ENCODE measurements at places on chromosomes 16 and 17.
A peak's percentile ranks its signal among the peaks of the same experiment; 100 is the strongest.

- DNase-seq: peak; percentile 31
These were observed 21.0 kb upstream of the AGRP start for GRCh38 chr16:67504031-67505021.

GRCh38 chr17:51165680-51166197 lies 472 bp upstream of the NME2 start:
- DNase-seq: peak; percentile 38

DNA sequence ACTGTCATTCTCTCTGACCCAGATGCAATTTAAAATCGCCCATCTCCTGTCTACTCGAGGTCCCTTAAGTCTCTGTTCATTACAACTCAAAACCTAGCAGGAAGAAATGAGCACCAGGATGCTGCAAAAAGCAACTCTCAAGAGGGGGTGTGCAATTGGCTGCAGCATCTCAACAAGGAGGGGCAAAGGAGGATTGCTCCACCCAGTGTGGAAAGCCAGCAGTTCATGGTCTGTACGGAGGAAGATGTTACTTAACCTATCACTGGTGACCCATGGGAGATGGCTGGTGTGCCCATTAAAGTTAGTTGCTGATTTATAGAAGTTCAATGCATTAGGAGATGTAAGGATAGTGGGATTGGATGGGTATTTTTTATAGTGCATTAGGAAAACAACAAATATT lies 147.4 kb downstream of the CDK5R1 start:
- DNase-seq: no peak

- DNase-seq: no peak
These were observed 10.2 kb downstream of the TBKBP1 start for GRCh38 chr17:47704116-47704515.

DNA sequence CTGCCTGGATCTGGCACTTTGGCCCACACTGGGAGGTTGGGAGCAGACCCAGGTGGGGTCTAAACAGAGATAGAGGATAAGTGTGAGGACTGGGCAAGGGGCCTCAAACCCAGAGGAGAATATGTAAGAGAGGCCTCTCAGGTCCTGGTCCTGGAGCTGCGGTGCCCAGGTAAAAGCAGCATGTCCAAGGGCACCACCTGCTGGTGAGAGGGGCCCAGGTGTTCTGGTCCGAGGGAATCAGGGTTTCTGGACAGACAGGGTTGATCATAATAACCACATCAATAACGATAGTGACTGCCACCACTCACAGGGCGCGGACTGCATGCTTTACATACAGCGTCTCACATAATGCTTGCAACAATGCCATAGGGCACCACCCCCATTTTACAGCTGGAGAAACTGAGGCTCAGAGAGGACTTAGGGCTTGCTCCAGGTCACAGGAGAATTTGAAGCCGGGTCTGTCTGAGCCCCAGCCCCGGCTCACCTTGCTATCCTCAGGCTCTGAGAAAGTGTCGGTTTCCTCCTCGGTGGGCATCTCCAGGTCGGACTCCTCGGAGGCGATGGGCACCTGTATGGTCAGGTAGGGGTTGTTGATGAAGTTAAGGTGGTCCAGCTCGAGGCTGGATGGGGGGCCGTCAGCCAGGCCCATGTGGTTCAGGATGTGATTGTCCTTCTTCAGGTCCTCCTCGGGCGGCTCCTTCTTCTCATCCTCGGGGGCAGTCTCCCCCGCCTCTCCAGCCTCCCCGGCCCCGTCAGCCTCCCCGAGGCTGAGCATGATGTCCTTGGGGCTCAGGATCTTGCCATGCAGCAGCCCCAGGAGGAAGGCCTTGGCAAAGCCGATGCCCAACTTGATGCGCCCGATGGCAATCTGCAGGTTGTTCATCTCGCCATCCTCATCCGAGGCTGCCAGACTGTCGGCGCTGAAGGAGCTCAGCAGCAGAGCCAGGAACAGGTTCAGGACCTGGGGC lies 19.1 kb upstream of the CD79B start:
- no peak for DNase-seq

- DNase-seq: no peak
These were observed 5.4 kb downstream of the VEZF1 start for GRCh38 chr17:57982452-57983170.

GRCh38 chr17:57517632-57518456 lies 227.3 kb downstream of the CCDC182 start:
- no peak for DNase-seq

DNA sequence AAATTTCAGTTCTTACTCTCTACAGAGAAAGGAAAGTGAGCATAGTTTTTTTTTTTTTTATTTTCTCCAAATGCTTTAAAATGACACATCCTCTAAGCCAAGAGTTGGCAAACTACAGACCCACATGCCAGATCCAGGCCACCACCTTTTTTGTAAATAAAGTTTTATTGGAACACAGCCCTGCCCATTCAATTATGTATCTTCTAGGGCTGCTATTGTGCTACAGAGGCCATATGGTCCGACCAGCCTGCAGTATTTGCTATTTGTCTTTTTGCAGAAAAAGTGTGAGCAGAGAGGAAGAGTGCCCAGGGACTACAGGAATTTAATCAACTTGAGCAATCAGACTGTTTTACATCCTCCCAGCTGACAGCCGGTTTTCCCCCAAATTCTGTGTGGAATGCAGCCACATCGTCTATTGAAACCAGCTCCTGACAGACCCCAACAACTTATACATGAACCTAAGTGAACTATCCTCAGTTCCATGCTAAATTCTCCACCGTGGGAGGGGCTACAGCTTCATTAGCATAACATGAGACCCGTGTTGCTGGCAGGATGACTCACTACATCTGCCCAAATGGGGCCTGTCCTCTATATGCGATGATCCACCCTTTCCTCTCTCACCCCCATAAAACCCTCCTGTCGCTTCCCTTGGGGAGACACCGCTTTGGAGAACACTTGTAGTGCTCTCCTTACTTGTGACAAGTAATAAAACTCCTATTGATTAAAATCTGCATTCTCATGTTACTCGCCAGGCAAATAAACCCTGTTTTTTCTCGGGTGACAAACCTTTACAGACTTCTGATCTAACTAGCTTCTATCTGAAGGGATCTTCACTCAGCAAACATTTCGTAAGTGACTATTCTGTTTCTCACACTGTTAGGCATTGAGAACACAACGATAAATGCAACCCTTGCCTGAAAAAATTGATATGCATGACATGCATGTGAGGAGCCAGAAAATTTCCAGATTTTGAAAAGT lies 149.4 kb upstream of the HS3ST3A1 start:
- DNase-seq: no peak

GRCh38 chr16:68658341-68658973 lies 13.3 kb downstream of the CDH3 start:
- no peak for DNase-seq

DNA sequence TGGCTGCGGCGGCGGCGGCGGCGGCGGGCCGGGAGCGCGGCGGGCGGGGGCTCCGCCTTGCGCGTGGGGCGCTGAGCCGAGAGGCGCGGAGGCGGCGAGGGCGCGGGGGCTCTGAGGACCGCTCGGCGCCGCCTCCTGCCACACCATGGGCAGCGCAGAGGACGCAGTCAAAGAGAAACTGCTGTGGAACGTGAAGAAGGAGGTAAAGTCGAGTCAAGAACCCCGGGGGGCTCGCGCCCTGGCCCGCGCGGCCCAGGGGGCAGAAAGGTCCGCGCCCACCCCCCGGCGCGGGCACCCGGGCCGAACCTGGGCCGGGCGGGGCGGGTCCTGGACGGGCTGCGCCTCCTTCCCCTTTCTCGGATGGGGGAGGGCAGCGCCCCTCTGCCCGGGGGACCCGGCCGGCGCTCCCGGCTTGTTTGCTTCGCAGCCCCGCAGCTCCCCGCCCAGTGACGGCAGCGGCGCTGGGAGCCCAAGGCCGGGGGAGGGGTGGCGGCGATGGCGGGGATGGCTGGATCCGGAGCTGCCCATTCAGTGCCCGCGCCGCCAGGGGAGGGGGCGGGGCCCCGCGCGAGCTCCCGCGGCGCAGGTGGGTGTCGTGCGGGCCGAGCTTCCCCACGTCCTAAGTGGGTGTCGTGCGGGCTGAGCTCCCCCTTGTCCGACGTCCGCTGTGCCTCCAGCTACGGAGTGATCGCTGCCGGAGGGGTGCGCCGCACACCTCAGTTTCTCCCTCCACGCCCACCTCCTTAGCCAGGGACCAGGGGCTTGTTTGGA lies 428 bp downstream of the SGSM2 start:
- peak; percentile 45 for DNase-seq

GRCh38 chr16:81514041-81514559 lies 69.5 kb downstream of the CMIP start:
- DNase-seq: no peak

GRCh38 chr16:17529982-17530760 lies 59.4 kb upstream of the XYLT1 start:
- no peak for DNase-seq

GRCh38 chr17:83183145-83183948 lies 103.9 kb downstream of the METRNL start:
- no peak for DNase-seq

Data from stimulated activated naive CD4-positive, alpha-beta T cell (primary cell).